ENCODE measurements at places on chromosomes 4 and X. TPM values are rescaled to one million over a fixed set of nuclear protein-coding genes. Genes with fewer than 3 reads are reported as not detected.
A peak's percentile ranks its signal among the peaks of the same experiment; 100 is the strongest.

TCEAL5 gene
- total RNA-seq: 48.4 TPM

SAGE1 gene
- not detected for total RNA-seq

NAP1L3 gene
- 0.55 TPM for total RNA-seq

CASP3 gene
- 13.8 TPM for total RNA-seq

RASGEF1B gene
- total RNA-seq: 16.4 TPM

SLC10A4 gene
- total RNA-seq: 1.1 TPM

SLC6A14 gene
- total RNA-seq: 0.11 TPM

ZNF674 gene
- total RNA-seq: 8.1 TPM

STS gene
- total RNA-seq: 9.8 TPM

TMEM271 gene
- total RNA-seq: not detected

CPZ gene
- 15.1 TPM for total RNA-seq

DNA sequence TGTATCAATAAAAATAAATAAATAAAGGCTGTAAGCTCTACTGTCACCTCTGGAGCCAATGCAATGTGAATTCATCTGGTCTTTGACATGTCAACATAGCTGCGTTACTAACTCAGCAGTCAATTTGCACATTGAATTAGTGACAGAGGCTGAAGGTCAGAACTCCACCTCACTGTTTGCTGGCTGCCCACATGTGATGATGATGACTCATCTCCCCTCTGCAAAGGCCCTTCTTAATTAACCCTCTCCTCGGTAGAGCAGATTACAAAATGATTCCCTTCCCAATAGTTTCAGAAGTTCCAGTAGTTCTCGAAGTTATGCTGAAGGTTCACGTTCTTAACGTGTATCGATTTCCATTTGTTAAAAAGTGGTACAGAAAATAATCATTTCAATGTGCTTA lies 1626.0 kb upstream of the TENM3 start:
- DNase-seq: no peak
- H3K4me3 ChIP-seq: no peak overlapping the region
- H3K27me3 ChIP-seq: no peaks in the 10 kb centered on the region
- no peaks in the 10 kb centered on the region for H3K4me1 ChIP-seq

GRCh38 chr4:138734746-138735145 lies 280.8 kb upstream of the NOCT start:
- no peak overlapping the region for H3K4me3 ChIP-seq
- DNase-seq: no peak
- H3K27me3 ChIP-seq: no peaks in the 10 kb centered on the region
- H3K36me3 ChIP-seq: no peaks in the 10 kb centered on the region

DNA sequence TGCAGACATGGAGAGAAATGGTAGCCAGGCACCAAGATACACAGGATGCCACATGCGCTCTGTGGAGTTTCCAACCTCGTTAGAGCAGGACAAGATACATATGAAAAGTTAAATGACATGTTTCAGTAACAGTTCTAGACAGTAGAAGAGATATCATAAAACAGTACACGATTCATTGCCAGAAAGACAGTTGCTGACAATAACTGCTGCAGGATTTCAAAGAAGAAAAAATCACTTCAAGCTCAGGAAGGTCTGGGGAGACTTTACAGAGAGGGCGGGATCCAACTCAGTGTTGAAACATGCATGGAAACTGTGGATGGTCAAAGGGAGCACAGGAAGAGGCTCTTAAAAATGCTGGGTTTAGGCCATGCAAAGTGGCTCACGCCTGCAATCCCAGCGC lies 31.0 kb downstream of the DCTD start:
- H3K27me3 ChIP-seq: no peaks in the 10 kb centered on the region
- no peak overlapping the region for H3K4me3 ChIP-seq
- H3K4me1 ChIP-seq: no peaks in the 10 kb centered on the region

GRCh38 chr4:140980426-140981200 lies 152.7 kb downstream of the RNF150 start:
- no peaks in the 10 kb centered on the region for H3K4me1 ChIP-seq
- H3K27ac ChIP-seq: no peak overlapping the region
- H3K4me3 ChIP-seq: no peak overlapping the region
- no peaks in the 10 kb centered on the region for H3K36me3 ChIP-seq
- DNase-seq: no peak

- H3K4me1 ChIP-seq: no peaks in the 10 kb centered on the region
- no peak overlapping the region for H3K27ac ChIP-seq
- no peak overlapping the region for H3K4me3 ChIP-seq
These were observed 217.9 kb upstream of the AFF2 start for GRCh38 chrX:148282504-148282903.

- no peaks in the 10 kb centered on the region for H3K4me1 ChIP-seq
- no peaks in the 10 kb centered on the region for H3K36me3 ChIP-seq
- no peak overlapping the region for H3K27ac ChIP-seq
- H3K4me3 ChIP-seq: no peak overlapping the region
These were observed 255.4 kb downstream of the TLL1 start for GRCh38 chr4:166128403-166128802.

DNA sequence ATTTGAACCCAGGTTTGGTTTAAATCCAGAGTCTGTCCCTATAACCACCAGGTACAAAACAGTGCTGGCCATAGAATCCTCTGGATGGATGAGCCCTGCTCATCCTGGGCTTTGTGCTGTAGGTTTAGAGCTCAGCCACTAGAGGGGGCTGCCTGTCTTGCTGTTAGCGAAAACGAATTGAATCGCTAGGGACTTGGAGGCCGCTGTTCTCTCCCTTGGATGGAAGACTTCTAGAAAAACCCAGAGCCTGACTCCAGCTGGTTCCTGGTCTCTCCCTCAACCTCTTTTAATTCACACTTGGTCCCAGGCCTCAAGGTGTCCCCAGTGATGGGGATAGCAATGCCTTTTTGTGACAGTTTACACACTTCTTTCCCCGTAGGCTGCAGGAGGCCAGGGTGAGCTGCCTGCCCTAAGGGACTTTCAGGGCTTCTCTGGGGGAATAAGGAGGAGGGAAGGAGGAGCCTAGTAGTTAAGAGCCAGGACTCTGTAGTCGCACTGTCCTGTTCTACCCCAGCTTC lies 8.7 kb downstream of the RIPPLY1 start:
- no peaks in the 10 kb centered on the region for H3K4me1 ChIP-seq
- H3K27me3 ChIP-seq: no peaks in the 10 kb centered on the region
- H3K27ac ChIP-seq: no peak overlapping the region
- no peaks in the 10 kb centered on the region for H3K36me3 ChIP-seq

GRCh38 chr4:169059306-169060211 lies 49.5 kb upstream of the CBR4 start:
- H3K27me3 ChIP-seq: no peaks in the 10 kb centered on the region
- H3K36me3 ChIP-seq: no peaks in the 10 kb centered on the region
- no peak for DNase-seq
- H3K27ac ChIP-seq: peak overlapping the region; percentile 69

DNA sequence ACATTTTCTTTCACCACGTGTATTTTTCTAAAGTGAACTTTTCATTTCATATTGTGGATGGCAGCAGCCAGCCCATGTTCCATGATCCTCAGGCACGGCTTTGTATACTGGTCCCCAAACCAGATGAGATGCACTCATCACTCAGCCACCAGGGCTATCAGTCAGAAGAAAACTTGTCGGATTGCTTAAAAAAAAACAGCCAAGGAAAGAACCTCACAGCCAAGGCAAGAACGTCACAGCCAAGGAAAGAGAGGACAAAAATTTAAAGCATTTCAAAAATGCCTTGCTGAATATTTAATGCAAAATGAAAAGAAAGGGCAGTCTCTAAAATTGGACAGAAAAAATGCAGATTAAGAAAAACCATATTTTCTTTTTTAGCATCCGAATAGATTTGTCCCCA lies 333.3 kb downstream of the PDGFC start:
- no peaks in the 10 kb centered on the region for H3K4me1 ChIP-seq
- H3K27me3 ChIP-seq: no peaks in the 10 kb centered on the region
- H3K36me3 ChIP-seq: no peaks in the 10 kb centered on the region
- no peak overlapping the region for H3K4me3 ChIP-seq

DNA sequence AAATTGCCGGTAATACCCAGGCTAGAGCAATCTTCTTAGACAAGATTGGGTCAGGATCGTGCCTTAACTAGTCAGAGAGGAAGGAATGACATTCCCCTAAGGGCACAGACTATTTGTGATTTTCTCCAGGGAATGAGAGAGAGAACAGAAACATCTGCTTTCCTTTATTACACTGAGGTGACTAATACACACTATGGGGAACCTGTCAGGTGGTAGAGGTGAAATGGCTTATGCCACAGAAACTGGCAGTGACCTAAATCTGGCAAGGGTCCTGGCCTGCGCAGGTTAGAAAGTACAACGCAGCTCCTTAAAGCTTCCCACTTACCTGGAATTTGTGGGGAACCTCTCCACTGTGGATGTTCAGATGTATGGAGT lies 16.6 kb upstream of the HPGD start:
- no peak for DNase-seq
- no peaks in the 10 kb centered on the region for H3K27me3 ChIP-seq
- H3K4me1 ChIP-seq: no peaks in the 10 kb centered on the region
- no peak overlapping the region for H3K4me3 ChIP-seq
- no peaks in the 10 kb centered on the region for H3K36me3 ChIP-seq

DNA sequence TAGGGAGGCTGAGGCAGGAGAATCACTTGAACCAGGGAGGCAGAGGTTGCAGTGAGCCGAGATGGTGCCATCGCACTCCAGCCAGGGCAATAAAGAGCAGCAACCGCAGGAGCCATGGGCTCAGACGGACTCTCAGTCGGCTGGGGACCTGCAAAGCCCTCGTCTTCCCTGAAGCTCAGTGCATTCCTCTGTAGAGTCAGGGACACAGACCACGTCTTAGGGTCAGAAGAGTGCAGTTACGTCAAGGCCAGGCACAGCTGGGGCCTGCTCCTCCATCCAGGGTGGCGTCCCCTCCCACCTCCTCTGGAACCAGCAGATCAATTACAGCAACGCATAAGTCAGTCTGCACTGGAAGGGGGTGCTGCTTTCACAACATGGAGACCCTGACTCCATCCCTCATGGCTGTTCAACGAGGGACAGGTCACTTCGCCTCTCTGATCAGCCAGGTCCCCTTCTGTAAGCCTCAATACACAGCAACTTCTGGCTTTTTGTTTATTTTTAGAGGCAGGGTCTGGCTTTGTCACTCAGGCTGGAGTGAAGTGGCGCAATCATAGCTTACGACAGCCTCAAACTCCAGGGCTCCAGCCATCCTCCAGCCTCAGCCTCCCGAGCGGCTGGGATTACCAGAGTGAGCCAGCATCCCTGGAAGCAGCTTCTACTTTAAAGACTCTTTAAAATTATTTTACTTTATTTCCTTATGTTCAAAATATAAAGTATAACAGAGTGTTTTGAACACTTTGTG lies 76.4 kb downstream of the ZFYVE28 start:
- H3K36me3 ChIP-seq: no peaks in the 10 kb centered on the region
- no peaks in the 10 kb centered on the region for H3K4me1 ChIP-seq
- DNase-seq: no peak
- H3K27ac ChIP-seq: no peak overlapping the region
- no peaks in the 10 kb centered on the region for H3K27me3 ChIP-seq
- no peak overlapping the region for H3K4me3 ChIP-seq

- peak; percentile 25 for DNase-seq
- H3K36me3 ChIP-seq: no peaks in the 10 kb centered on the region
- no peak overlapping the region for H3K27ac ChIP-seq
These were observed 106.8 kb upstream of the NKX1-1 start for GRCh38 chr4:1512738-1513660.

DNA sequence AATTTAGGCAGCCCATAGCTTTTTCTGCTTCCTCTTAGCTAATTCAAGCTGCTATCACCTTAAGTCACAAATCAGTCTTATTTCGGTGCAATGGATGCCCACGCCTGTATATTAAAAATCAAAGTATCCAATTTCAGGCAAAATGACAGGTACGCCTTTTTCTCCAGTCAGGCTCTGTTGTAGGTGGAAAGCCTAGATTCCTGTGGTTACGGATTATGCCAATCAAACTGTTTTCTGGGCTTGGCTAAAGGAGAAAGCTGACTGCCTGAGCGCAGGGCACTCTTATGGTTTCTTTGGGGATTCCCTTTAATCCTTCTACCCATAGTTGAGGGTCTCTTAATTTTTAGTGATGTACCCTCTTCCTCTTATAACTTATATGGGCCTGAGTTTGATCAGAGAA lies 550.5 kb downstream of the PDHA2 start:
- H3K27ac ChIP-seq: no peak overlapping the region
- no peaks in the 10 kb centered on the region for H3K27me3 ChIP-seq

DNA sequence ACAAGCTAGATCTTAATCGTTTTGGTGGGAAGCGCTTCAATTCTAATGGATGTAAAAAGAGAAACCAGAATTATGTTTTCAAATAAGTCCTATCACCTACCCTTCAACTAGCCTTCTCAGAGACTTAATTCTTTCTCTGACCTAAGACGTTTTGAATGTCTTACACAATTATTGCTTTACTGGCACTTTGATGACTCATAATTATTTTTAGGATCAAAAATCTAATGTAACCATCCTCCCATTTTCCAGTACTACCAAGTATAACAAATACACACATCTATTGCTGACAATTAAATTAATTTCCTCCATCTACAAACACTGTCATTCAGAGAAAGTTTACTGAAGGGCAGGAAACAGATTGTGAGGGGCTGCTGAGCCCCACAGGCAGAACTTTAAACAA lies 108.6 kb downstream of the PPP3CA start:
- no peak overlapping the region for H3K4me3 ChIP-seq
- H3K27ac ChIP-seq: no peak overlapping the region

DNA sequence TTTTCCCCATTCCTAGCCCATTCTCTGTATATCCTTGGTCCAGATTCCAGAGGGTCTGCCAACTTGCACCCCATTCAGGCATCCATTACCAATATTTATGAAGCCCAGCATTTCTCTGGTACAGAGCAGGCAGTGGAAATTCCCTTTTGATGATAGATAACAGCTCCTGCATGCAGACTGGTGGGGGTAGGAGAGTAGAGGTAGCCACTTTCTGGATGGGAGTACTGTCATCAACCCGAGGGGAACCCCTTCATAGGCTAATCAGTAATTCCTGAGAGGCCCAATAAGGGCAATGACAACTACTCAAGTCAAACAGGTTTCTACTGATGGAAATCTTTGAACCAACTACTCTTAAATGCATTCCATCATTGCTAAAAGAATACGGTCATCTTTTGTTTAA lies 63.7 kb downstream of the COL25A1 start:
- H3K36me3 ChIP-seq: no peaks in the 10 kb centered on the region
- H3K27ac ChIP-seq: no peak overlapping the region
- DNase-seq: no peak
- H3K27me3 ChIP-seq: no peaks in the 10 kb centered on the region
- H3K4me1 ChIP-seq: no peaks in the 10 kb centered on the region

GRCh38 chr4:82733636-82734035 lies 65.0 kb downstream of the SCD5 start:
- no peak overlapping the region for H3K27ac ChIP-seq
- no peaks in the 10 kb centered on the region for H3K27me3 ChIP-seq
- DNase-seq: no peak
- H3K36me3 ChIP-seq: no peaks in the 10 kb centered on the region
- no peaks in the 10 kb centered on the region for H3K4me1 ChIP-seq

Measured in prostate gland (tissue), 2 donors.